ENCODE measurements at places on chromosomes 3 and 15.

DNA sequence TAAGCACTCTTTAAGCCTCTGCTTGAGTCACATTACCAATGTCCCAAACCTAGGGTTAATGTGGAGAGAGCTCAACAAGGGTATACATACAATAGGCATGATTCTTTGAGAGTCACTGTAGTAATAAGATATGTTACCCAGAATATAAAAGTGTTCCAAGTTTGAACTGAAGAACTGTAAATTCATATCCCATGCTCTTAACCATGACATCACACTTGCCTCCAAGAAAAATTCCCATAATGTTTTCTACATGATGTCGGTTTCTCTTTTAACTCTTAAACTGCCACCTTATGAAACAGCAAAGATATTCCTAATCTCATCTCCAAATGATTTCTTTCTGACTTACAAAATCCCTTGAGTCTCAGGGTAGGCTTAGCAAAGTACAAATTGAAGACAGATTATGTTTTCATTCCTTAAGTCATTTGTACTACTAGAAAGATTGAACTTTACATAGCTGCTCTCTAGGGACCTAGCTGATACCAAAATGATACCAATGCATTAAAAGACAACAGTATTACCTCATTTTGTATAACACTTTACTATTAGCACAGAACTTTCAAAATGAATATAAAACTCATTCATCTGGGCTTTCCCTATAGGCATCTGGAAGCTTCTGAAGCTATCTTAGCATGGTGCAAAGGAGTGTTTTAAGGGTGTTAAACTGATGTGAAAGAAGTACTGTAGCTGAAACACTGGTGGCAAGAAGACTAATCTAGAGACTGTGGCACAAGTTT lies 127.1 kb downstream of the KCNMB2 start:
- no peak for DNase-seq

DNA sequence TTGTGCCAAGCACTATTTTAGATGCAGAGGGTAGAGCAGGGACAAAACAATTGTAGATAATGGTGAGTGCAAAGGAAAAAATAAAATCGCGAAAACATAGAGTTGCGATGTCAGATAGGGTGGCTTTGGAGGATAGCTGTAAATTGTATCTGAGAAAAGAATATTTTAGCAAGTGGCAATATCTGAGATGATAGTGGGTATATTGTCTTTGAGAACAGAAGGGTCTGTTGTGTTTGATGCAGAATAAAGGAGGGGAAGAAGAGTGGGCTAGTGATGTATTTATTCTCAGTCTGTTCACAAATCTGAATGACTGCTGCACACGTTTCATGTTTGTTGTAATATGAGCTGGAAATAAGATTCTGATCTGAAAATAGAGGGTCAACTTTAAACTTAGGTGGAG lies 396.8 kb downstream of the CADM2 start:
- no peak for DNase-seq

GRCh38 chr3:184685646-184686045 lies 26.2 kb downstream of the MAGEF1 start:
- no peak for DNase-seq

DNA sequence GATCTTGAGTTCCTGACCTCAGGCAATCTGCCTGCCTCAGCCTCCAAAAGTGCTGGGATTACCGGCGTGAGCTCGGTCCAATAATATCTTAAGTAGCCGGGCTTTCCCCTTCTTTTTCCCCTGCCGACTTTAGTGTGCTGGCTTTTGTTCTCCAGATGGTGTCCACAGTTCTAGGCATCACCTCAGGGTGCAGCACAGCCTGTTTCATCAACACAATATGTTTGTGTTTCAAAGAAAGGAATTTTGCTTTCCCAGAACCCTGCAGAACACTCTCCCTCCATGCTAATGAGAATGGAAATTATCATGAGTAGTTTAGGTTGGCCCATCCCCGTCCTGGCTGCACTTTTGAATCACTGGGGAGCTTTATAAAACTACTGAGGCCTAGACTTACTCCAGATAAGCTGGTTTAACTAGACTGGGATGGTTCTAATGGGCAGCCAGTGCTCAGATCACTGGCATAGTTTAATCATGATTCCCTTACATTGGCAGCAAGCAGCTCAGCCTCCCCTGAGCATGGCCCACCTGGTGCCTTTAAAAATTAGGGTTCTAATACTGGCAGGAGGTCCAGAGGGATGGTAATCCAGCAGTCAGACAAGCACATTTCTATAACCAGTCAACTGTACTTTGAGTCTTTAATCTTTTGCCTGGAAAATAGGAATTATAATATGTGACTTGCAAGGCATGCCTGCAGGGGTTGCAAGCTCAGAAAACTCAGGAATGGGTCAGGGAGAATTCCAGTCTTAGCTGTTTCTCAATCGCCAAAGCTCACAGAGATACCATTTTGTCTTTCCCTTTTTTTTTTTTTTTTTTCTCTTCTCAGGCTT lies 127.6 kb upstream of the RASGRP1 start:
- DNase-seq, result no peak

DNA sequence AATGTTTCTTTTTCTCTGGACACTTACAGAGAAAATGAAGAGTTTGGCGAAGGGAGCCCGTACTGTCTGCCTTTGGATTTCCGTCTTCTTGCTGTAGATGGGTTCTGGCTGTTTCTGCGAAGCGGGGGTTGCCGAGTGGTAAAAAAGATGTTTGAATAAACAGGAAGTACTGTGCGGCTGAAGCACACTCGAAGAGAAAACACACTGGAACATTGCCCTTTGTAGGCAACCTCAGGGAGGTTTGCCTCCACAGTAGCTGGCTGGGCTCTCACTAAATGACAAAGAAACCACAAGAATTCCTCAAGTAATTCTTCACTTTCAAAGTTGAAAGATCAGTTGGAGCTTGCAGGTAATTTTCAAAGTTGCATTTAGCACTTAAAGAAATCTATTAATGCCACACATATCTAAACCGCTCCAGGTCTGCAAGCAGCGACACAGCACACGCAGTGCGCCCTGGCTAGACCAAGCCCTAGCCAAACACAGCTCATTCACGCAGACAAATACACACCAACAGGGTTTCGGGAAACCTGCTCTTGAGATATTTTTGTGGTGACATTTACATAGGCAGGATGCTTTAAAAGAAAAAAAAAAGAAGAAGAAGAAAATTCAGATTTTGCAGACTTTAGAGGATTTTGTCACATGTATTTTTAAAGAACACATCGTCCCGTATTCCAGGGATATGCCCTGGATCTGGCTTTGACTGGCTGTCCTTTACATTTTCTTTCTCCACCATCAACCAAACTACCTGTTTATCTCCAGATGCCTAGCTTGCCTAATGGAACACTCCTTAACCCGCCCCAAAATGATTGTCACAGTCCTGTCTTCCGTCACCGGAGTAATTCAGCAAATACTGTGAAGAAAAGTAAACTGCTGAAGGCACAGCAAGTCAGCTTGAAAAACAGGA lies 452.8 kb downstream of the FOXP1 start:
- no peak for DNase-seq

DNA sequence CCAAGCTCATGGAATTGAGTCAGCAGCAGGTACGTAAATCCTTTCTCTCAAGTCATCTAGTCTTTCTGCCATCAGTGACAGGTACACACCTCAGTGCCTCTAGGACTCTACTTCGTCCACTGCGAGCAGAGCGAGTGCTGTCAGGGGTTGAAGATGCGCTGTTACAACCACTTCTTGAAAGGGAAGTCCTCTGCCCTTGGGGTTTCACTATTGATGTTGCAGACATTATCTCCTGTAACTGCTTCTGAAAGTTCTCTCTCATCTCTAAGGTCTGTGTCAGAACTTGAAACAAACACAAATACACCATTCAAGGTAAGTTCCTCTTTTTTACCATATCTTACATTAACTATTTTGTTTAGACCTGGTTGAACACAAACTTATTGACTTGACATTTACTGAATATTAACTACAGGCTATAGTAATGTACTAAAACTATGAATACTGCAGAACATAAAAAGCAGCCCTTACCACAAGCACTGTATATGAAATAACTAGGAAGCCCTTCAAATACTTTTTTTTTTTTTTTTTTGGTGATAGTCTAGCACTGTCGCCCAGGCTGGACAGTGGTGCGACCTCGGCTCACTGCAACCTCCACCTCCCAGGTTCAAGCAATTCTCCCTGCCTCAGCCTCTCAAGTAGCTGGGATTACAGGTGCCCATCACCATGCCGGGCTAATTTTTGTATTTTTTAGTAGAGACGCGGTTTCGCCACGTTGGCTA lies 41.5 kb downstream of the TOPBP1 start:
- DNase-seq, result no peak

- DNase-seq, result no peak
These were observed 705 bp upstream of the TFRC start for GRCh38 chr3:196082619-196082971.

GRCh38 chr3:53834429-53835095 lies 11.7 kb downstream of the CHDH start:
- DNase-seq, result no peak

GRCh38 chr15:58967479-58967878 lies 20.0 kb upstream of the RNF111 start:
- DNase-seq, result no peak

GRCh38 chr3:177150218-177150916 lies 46.9 kb downstream of the TBL1XR1 start:
- no peak for DNase-seq

- no peak for DNase-seq
These were observed 41.1 kb downstream of the LARP6 start for GRCh38 chr15:70812827-70813364.

DNA sequence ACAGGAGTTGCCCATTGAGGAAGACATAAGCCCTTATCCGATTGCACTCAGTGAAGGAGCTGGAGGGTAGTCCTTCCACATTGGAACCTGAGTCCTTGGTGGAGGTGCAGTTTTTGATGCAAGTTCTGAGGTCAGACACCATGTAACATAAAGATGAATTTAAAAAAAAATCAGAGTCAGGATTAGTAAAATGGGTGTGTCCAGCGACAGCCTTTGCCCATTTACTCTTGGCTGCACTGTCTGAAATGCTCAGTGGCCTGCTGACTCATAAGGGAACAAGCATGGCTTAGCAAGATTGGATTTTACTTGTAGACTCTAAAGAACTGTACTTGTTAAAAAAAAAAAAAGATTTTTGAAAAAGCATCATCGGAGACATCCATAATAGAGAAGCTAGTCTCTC lies 241.1 kb upstream of the TOPAZ1 start:
- DNase-seq, result no peak

DNA sequence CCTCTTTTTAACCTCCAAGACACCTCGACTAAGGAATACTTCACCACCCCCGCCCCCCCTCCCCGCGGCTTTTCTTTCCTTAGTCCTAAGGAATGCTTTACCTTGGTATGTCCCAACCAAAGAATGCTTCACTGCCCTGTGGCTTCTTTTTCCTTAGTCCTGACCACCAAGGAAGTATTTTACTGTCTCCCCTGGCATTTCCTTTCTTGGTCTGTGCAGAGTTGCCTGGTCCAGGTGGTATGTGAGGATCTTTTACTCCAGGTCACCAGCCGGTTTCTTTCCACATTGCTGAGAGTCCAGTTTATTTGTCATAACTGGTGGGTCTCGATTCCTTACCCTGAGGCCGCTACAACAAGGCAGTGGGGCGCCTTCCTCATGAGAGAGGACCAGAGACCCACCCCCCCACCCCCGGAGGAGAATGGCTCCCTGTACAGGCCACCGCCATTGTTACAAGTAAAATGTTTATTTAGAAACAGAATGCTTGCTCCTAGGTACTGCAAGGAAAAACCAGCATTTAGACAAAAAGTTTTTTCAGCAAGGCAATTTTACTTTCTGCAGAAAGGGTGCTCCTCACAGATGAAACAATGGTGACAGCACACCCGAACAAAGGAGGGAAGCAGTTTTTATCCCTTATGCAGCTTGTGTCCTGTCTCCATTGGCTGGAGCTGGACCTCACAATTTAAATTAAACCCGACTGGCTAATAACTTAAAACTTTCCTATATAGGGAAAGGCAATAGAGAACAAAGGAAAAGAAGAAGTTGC lies 23.1 kb upstream of the MTHFS start:
- no peak for DNase-seq

DNA sequence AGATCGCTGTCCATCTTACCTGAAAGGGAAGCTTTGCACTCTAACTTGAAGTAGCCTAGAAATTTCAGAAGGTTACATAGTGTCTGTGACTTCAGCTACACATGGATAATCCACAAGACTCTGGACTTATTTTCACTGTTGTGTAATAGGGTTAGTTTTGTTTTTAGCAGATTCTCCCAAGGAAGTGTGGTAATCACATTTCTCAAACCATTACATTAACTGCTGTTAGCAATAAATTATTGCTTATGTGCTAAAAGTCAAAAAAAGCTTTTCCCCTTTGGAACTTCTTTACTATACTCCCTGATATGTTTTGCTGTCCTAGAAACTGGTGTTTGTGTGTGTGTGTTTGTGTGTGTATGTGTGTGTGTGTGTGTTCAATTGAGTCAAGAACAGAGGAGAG lies 351.8 kb upstream of the TPRG1 start:
- no peak for DNase-seq

DNA sequence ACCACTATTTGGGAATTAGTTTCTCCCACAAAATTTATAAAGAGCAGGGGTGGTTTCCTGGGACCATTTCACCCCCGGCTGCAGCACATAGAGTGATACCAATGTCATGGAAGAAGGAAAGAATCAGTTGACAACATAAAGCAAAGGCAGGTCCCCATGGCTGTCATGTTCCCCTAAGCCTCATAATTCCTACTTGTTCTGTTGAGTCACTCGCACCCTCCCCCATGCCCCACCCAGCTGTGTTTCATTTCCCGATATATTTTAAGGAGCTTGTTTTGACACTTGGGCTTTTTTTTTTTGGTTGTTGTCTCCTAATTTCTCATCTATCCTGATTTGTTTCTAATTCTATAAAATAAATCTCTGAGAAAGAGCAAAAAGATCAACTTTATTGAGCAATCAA lies 24.9 kb downstream of the ERC2 start:
- no peak for DNase-seq

DNA sequence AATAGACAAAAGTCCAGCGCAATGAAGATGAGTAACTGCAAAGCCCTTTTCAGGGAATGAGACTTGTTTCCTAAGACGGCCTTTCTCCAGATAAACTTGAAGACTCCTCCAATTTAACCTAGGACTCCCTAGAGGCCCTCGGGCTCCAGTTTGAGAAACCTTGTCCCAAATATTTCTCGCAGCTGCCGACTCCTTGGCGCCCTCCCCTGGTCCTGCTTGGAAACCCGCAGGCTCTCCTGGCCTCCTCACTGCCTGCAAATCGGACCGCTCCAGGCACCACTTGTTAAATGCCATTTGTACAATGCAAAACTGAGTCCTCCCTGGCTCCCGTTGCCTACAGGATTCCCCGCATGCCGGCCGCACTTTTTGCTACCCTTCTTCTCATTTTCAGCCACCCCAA lies 36.8 kb downstream of the MUC4 start:
- DNase-seq, result peak; percentile 14

DNA sequence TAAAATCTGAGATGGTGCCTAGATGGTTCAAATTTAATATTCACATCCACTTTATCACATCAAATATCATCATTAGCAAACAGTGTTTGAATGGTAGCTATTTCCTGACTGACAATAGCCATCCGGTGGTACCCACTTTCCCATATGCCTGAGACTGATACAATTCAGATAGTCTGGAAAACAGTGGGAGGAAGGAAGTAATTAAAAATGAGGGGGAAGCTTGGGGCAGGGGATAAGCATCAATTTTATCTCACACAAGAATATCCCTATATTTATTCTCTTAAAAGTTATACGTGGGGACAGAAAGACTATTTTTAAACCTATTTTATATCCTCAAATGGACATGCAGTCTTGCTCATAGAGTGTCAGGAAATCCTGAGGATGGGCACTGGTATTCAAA lies 122.5 kb upstream of the GAP43 start:
- DNase-seq, result no peak

Data from SW 1271 (cell line).